Activated CD4-positive, alpha-beta T cell treated with anti-CD3 and anti-CD28 coated beads, Interleukin-2, amount 50 U/mL, for 48 hours (primary cell): ENCODE measurements at places on chromosomes 16 and 17.

DNA sequence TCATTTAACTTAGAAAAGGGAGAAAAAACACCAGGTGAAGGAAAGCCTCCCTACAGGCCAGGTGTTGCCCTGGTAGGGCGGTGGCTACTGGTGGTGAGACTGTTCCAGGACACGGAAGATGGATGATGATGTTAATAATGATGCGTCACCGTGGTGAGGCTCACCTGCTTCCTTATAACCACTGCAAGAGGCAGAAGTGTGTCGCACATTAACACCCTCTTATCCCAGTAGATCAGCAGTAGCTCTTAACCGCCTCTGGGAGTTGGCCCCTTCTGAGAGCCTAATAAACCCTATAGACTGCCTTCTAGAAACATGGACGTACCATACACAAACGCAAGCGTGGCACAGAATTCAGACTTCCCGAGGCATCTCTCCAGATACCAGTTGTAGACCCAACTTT lies 7.8 kb downstream of the BFAR start:
- DNase-seq = no peak

GRCh38 chr16:4328046-4328781 lies 12.3 kb downstream of the GLIS2 start:
- peak; percentile 69 for DNase-seq

DNA sequence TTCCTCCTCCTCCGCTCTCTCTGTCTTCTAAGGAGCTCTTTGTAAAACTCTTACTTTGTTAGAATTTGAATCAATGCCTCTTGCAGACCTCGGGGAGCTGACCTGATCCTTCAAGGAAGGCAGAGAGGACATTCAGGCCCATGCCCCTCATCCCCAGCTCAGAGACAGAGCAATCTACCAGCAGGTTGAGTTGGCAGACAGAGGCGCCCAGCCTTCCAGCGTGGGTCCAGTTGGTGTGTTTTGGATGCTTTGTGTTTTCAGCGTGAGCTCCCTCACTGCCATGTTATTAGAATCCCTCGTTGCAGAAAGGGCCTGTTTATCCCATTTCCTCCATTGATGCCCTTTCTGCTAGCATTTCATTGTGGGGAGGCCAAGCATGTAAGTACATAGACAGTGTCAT lies 167.1 kb downstream of the CMIP start:
- DNase-seq = no peak

DNA sequence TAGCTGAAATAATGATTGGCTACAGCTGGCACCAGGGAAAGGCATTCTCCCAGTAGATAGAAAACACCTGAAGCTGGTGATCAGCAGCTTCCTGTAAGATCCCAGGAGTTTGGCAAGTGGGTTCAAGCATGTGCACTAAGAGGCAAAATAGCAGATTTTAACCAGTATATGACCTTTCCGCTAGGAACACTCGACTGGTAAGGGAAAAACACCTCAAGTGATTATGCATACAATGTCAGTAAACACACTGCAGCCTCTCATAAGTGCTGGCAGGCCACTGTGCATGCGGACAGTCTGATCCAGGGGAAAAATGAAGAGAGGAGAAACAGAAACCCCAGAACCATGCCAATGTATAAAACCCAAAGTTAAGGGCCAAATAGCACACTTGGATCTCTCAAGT lies 49.0 kb upstream of the HLF start:
- no peak for DNase-seq

GRCh38 chr17:69874175-69874670 lies 200.8 kb upstream of the KCNJ16 start:
- DNase-seq = no peak

GRCh38 chr17:17351356-17351891 lies 48.3 kb downstream of the NT5M start:
- DNase-seq = no peak

- DNase-seq = no peak
Observed at GRCh38 chr17:31200287-31200686, 96.8 kb downstream of the OMG start.

GRCh38 chr16:88844419-88845036 lies 12.2 kb downstream of the GALNS start:
- no peak for DNase-seq

- no peak for DNase-seq
Observed at GRCh38 chr17:74270333-74270732, 3.7 kb upstream of the DNAI2 start.

DNA sequence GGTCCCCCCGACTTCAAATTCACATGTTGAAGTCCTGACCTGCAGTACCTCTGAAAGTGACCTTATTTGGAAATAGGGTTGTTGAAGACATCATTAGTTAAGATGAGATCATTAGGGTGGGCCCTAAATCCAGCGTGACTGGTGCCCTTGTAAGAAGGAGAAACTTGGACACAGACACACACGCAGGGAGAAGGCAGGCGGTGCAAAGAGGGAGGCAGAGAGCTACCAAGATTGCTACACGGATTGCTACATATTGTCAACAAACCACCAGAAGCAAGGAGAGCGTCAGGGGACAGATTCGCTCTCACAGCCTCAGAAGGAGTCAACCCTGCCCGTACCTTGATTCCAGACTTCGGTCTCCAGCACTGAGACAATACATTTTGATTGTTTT lies 6.8 kb upstream of the WBP2 start:
- DNase-seq = no peak

DNA sequence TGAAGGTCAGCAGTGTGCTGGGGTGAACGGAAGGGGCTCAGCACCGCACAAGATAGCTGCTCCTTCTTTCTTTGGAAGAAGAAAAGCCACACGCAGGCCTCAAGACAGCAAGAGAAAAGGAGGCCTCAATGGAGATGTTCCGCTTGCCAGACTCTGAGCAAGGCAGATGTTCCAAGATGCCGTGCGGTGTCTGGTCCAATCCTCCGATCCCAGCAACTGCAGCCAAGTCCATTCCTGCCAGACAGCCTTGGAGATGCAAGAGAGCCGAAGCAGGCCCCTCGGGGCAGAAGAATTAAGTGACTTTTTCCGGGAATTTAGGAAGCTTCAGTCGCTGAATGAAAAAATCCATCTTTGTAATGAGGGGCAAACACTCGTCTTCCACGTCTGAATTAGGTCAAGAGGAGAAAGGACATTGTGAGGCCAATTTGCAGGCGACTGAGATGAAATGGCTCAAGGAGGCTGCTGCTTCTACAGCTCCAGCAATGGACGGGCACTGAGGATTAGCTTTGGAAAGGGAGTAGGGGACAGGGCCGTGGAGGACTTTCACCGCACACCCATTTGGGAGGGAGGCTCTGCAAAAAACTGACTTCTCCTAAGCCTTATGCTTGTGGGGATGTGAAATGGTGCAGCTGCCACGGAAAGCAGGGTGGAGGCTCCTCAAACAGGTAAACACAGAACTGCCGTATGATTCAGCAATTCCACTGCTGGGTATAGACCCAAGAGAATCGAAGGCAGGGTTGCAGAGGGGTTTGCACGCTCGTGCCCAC lies 44.7 kb downstream of the RPH3AL start:
- DNase-seq = no peak

GRCh38 chr16:4351880-4352279 lies 759 bp upstream of the PAM16 start:
- peak; percentile 34 for DNase-seq

GRCh38 chr17:66964930-66965800 lies 658 bp downstream of the CACNG4 start:
- DNase-seq = peak; percentile 51

DNA sequence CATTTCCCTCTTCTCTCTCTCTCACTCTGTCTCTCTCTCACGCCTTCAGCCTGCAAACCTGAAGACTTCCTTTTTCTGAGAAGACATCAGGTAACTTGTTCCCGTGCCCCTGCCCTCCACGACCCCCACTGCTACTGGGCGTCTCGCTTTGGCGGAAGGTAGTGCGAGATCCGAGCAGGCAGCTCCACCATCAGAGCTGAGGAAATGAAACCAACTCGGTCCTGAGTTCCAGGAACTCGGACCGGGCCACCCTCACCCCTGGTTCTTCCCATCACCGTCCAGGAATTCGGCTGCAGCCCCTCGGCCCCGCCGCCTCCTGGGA lies 585 bp downstream of the MLKL start:
- no peak for DNase-seq

- no peak for DNase-seq
Observed at GRCh38 chr16:35196313-35196712, 1736.9 kb downstream of the TP53TG3F start.

DNA sequence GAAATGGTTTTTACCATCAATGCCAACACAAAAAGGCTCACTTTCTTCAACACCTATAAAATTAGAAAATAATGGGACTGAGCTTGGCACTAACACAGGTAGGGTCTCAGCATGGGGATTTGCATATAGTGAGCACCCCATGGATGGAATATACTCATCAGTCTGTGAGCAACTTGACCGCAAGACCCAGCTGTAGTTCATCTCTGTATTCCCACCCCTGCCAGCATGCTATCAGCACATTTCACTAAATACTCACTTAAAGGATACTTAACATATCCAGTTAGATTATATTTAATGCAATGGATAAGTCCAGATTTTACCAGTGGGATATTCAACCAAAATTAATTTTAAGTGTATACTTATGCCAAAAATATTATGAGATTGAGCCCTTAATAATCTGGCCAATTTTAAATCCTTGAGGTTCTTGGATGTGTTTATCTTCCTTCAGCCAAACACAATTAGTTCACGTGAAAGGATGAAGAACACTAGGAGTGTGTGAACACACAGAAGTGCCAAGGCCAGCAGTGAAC lies 66.7 kb downstream of the C16orf95 start:
- DNase-seq = no peak

GRCh38 chr16:87463722-87464690 lies 28.8 kb downstream of the ZCCHC14 start:
- peak; percentile 69 for DNase-seq

DNA sequence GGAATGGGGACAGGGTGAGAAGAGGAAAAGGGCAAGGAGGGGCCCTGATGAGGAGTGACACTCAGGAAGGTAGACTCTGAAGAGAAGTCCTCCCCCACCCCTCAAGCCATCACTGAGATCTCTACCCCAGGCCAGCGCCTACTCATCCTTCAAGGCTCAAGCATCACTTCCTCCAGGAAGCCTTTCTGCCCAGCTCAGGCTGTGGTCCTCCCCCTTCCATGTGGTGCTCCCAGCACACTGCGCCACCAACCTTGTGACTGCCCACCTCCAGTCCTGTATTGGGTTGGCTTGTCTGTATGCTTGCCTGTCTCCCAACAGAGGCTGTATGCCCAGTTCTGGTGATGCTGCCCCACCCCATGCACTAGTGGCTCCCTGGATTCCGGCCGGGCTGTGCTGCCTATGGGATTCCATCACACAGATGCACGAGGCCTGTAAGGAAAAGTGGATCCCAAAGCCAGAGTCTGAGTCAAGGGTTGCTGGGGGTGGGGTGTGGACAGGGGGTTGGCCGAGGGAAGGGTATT lies 19.8 kb upstream of the ZFP90 start:
- no peak for DNase-seq

- DNase-seq = peak; percentile 77
Observed at GRCh38 chr17:1058423-1059130, 61.6 kb downstream of the TIMM22 start.

GRCh38 chr17:13702266-13702665 lies 100.5 kb upstream of the HS3ST3A1 start:
- DNase-seq = no peak

GRCh38 chr16:12971241-12971640 lies 69.8 kb downstream of the SHISA9 start:
- no peak for DNase-seq

- no peak for DNase-seq
Observed at GRCh38 chr16:9761870-9762269, 420.4 kb downstream of the GRIN2A start.

DNA sequence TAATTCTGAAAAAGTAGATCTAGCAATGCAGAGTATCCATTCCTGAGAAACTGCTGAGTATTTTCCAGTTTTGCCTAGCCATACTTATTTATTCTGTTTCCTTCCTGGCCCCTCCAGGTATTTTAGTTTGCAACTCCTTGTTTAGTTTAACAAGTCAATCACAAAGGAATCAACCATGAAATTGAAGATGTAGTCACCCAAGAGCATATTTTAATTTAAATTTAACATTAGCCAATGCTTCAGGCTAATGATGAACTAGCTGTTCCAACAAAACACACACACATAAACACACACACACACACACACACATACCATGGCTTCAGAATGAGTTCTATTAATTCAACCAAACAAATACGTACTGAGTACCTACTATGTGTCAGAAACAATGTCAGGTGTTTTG lies 332.8 kb upstream of the ERCC4 start:
- DNase-seq = no peak

- no peak for DNase-seq
Observed at GRCh38 chr16:5479926-5480325, 382.3 kb upstream of the EEF2KMT start.

DNA sequence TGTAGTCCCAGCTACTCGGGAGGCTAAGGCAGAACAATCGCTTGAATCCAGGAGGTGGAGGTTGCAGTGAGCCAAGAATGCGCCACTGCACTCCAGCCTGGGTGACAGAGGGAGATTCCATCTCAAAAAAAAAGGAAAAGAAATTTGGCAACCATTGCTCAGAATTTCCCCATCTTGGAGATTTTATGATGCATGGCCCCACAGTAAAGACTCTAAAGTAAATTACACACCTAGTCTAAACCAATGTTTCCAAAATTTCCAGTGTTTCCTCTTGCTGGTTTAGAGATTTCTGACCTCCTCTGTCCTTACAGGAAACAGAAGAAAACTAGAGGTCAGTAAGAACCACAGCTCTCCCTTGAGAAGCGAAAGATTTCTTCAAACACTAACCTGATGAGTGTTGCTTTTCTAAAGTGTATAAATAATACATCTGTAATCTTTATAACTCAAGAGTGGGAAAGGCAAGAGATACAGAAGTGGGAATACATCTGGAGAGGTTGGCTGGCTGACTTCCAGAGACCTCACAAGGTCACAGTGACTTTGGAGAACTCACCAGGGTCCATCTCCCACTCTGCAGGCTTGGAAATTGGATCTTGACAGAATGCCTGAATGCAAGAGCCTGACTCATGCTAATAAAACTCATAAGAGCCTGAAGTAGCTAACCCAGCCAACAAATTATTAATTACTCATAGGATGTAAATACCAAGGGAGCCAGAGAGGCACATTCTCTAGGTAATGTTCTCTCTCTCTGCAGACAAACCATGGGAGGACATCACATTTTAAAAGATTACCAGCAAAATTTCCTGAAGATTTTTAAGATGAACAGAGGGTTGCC lies 8.8 kb downstream of the ADAT1 start:
- DNase-seq = no peak

GRCh38 chr16:80687606-80688005 lies 116.8 kb downstream of the CDYL2 start:
- DNase-seq = no peak

- peak; percentile 34 for DNase-seq
Observed at GRCh38 chr16:88662222-88662842, 559 bp downstream of the MVD start.

GRCh38 chr16:2340564-2341455 lies at the start of gene ABCA3:
Gene ABCA3 (minus strand): TSS chr16:2340728. CDS start chr16:2326466, 14,262 bp downstream.
- peak; percentile 95 for DNase-seq

DNA sequence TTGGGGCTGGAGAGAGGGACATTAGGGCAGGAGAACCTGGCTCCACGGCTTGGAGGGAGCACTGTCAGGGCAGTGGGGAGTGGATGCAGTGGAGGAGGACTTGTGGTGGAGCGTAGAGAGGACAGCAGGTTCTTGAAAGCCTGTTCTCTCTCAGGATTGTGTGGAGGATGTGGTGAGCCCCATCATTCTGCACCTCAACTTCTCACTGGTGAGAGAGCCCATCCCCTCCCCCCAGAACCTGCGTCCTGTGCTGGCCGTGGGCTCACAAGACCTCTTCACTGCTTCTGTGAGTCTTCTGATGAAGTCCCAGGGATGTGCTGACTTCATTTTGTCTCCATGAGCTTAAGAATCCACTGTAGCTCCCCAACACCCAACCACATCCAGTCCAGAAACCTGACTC lies 13.5 kb downstream of the COX6A2 start:
- DNase-seq = no peak
